ENCODE measurements at places on chromosomes 4 and X.
A peak's percentile ranks its signal among the peaks of the same experiment; 100 is the strongest.

DNA sequence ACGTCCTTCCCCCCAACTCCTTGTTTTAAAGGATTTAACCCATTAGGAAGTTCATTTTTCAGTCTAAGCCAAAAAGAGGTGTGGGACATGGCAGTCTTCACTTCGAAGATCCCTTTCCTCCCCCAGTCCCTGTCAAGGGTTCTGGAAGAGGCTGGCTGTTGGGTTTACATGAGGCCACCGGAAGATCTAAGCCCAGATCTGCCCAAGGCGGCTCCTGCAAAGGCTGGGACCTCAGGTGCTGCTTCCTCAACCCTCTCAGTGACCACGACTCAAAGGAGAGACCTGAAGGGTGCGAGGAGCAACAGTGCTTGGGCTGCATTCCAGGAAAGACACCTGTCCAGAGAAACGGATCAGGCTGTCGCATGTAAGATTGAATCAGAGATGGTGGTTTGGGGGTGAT, 23.5 kb upstream of the ETNPPL start:
- no peaks in the 10 kb centered on the region for H3K4me1 ChIP-seq
- H3K27me3 ChIP-seq: no peaks in the 10 kb centered on the region
- H3K27ac ChIP-seq: no peak overlapping the region
- H3K36me3 ChIP-seq: no peaks in the 10 kb centered on the region

GRCh38 chr4:54099748-54100574, at the start of gene GSX2:
Gene GSX2, plus strand, starts transcription at chr4:54100163. Its CDS starts 182 bp downstream, at chr4:54100345.
- H3K27me3 ChIP-seq: no peaks in the 10 kb centered on the region
- DNase-seq: no peak
- H3K27ac ChIP-seq: no peak within 1 kb of the TSS
- H3K36me3 ChIP-seq: no peaks in the 10 kb centered on the region
- peak within 1 kb of the TSS; percentile 71 for H3K4me3 ChIP-seq

- H3K36me3 ChIP-seq: no peaks in the 10 kb centered on the region
- H3K27me3 ChIP-seq: no peaks in the 10 kb centered on the region
- H3K27ac ChIP-seq: no peak overlapping the region
- H3K4me3 ChIP-seq: no peak overlapping the region
- no peaks in the 10 kb centered on the region for H3K4me1 ChIP-seq
- DNase-seq: no peak
Measured at GRCh38 chr4:2341261-2341841, 77.1 kb downstream of the ZFYVE28 start.

- H3K4me1 ChIP-seq: no peaks in the 10 kb centered on the region
- no peak for DNase-seq
- H3K27me3 ChIP-seq: no peaks in the 10 kb centered on the region
Measured at GRCh38 chr4:121784401-121784800, 16.7 kb upstream of the EXOSC9 start.

DNA sequence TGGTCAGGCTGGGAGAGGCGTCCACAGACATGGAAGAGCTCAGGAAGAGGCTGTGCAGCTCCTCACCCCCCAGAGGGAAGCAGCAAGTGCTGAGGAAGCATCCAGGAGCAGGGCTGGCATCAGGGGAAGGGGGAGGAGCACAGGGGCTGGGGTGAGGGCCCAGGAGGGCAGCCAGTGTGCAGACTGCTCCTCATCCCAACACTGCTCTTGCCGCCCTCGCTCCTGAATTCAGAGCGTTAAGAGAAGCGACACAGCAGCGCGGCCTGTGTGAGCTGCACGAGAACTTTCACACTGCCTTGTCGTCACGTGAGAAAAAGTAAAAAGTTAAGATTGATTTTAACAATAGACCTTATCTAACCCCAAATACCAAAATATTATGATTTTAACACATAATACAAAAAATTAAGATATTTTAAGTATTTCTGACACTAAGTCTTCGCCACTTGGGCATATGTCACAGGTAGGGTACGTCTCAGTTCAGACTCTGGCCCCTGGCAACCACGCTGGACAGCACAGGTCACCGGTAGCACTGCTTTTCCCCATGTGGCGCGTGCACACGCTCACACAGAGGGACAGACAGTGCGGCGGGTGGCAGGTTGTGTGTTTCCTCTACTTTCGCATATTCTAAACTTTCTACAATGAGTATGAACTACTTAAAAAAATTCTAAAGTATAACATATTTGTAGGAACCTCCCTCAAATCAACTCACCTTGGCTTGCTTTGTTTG, 19.7 kb downstream of the NOP14 start:
- DNase-seq: no peak
- H3K4me3 ChIP-seq: no peak overlapping the region
- no peak overlapping the region for H3K27ac ChIP-seq
- H3K27me3 ChIP-seq: no peaks in the 10 kb centered on the region
- peaks cover 86% of the 10 kb centered on the region for H3K36me3 ChIP-seq

DNA sequence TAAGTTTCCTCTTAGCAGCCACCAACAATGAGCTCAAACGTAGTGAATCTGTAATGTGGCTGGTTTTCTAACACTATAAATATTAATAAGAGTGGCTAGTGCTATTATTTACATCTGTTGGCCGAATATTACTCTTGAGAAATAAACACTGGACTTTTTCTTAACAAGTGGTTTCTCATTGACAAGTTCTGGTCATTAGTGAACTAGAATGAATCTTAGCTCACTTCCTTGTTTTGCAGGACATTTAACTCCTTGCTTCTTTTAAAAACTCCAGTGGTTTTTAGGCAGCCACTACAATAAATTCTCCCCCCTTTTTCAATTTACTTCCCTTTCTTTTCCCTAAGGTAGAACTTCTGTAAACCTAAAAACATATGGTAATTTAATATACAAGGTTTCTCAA, 177.2 kb downstream of the ARAP2 start:
- no peak overlapping the region for H3K27ac ChIP-seq
- H3K4me3 ChIP-seq: no peak overlapping the region
- no peaks in the 10 kb centered on the region for H3K36me3 ChIP-seq

DNA sequence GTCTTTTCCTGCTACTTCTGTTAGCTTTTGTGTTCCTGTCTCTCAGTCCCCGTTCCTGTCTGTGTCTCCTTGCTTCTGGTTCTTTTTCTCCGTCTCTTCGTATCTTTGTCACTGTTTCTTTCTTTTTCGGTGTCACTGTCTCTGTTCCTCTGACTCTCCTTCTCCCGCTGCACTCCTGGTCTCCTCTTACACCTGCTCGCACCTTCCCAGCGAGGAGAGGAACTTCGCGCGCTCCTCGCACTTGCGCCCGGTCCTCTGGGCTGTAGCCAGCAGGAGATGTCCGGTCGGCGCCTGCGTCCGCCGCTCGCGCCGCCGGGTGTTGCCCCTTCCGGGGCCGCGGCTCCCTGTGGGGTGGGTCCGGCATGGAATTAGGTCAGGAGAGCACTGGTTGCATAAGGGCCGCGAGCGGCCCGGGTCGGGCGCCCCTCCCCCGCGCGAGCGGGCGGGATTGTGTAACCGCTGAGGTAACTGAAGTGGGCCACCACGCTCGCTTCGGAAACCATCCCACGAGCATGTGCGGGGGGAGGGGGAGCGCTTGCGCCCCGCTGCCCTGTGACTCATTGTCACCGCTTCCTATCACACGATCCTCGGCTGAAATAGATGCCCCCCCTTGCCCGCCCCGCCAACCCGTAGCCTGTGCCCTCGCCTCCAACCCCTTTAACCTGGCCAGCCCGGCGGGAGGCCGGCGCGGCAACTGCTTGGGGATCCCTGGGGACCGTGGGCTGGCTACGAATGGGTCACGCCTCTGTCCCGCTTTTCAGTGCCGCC, 1.6 kb downstream of the LONRF3 start:
- H3K4me1 ChIP-seq: peaks cover 4% of the 10 kb centered on the region
- H3K36me3 ChIP-seq: no peaks in the 10 kb centered on the region
- peak; percentile 40 for DNase-seq
- peak overlapping the region; percentile 63 for H3K27ac ChIP-seq
- peak overlapping the region; percentile 84 for H3K4me3 ChIP-seq

DNA sequence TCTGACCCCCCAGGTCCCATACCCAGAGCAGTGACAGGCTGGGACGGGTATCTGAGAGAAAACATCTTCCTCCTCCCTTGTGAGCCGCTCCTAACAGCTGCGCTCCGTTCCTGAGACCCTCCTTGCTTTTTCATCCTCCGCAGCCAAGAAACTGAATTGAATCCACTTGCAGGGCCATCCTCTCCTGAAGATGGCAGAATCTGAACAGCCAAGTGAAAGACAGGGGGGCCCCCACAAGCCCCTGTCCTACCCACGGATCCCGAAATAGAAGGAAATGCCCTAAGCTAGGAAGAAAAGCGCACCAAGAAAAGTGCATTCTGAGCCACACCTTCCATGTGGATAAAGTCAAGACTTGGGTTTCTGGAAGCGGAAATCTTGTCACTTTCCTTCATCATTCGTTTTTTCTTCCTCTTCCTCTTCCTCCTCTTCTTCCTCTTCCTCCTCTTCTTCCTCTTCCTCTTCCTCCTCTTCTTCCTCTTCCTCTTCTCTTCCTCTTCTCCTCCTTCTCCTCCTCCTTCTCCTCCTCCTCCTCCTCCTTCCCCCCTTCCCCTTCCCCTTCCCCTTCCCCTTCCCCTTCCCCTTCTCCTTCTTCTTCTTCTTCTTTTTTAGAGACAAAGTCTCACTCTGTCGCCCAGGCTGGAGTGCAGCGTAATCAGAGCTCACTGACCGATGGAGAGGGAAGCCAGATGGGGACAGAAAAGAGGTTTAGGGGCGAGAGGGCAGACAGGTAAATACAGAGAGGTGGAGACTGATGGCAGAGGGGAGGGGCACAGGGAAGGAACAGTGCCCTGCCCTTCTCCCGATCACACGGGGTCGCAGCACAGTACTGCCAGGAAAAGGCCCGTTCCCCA, 86.0 kb upstream of the WWC2 start:
- H3K4me1 ChIP-seq: no peaks in the 10 kb centered on the region
- no peak overlapping the region for H3K4me3 ChIP-seq
- DNase-seq: no peak
- no peak overlapping the region for H3K27ac ChIP-seq
- no peaks in the 10 kb centered on the region for H3K27me3 ChIP-seq

DNA sequence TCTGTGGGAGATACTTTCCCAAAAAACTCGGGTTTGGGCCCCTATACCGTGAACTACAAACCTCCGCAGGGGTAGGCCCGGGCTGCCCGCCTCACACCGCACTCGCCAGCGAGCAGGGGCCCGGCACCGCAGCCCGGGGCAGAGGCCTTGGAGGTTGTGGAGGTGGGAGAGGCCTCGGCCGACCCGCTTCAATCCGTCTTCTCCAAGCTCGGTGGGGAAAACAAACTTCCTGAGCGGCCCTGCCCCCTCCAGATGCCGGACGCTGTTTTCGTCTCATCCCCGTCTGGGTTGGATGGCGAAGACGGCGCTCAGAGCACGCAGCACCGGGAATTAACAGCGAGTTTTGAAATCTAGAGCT, 442 bp upstream of the MCUB start:
- H3K27me3 ChIP-seq: no peaks in the 10 kb centered on the region
- peak overlapping the region; percentile 38 for H3K27ac ChIP-seq
- peaks cover 6% of the 10 kb centered on the region for H3K4me1 ChIP-seq
- no peak for DNase-seq
- H3K4me3 ChIP-seq: peak overlapping the region; percentile 90

DNA sequence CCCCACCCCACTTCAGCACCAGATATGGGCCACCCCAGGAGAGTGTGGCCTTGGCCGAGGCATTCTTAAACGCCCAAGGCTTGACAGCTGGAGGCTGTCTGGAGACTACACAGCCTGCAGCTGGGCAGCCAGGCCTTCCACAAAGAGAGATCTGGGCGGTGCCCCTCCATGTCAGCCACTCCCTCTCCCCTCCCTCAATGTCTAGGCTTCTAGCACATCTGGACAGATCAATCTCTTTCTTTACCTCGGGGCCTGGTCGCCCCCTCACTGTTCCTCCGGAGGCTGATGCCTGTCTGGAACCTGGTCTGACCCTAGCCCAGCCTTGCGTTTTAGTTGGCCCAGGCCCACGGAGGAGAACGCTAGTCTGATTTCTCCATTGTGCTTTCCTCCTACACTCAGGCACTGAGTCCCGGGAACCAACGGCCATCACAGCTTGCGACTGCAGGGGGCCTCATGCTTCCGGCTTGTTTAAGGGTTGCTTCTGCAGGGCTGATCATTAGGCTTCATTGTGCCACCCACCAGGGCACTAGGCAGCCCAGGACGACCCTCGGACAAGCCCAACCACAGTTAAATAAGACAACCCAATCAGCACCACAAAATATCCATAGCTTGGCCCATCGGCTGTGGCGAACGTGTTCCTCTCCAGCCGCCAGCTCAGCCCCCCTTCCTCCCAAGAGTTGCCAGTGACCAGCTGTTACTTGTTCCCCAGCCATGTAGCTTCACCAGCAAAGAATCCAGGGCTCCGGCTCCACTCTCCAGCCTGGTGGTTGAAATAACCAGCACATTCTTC, 200.6 kb downstream of the BCOR start:
- H3K4me3 ChIP-seq: peak overlapping the region; percentile 29
- no peaks in the 10 kb centered on the region for H3K27me3 ChIP-seq
- no peak overlapping the region for H3K27ac ChIP-seq
- no peaks in the 10 kb centered on the region for H3K36me3 ChIP-seq
- no peaks in the 10 kb centered on the region for H3K4me1 ChIP-seq

DNA sequence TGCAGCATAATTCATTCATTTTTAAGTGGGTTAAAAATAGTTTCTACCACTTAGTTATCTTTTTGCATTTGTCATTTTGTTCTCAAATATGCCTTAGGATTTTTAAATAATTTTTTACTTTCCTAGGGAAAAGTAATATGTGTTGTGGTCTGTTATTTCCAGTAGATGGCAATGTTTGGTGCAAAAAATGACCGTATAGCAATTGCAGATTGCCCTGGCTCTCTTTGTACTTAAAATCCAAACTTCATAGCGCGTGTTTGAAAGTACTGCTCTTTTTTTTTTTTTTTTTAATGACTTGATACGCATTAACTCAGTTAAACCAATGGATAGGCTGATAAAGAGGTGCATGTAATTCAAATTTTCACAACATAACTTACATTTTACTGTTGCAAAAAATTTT, 74.4 kb upstream of the RBMX start:
- H3K36me3 ChIP-seq: no peaks in the 10 kb centered on the region
- DNase-seq: no peak
- no peaks in the 10 kb centered on the region for H3K27me3 ChIP-seq
- H3K4me1 ChIP-seq: no peaks in the 10 kb centered on the region
- H3K27ac ChIP-seq: no peak overlapping the region
- H3K4me3 ChIP-seq: no peak overlapping the region

- H3K27me3 ChIP-seq: no peaks in the 10 kb centered on the region
- no peak overlapping the region for H3K27ac ChIP-seq
- DNase-seq: no peak
- no peaks in the 10 kb centered on the region for H3K4me1 ChIP-seq
- no peaks in the 10 kb centered on the region for H3K36me3 ChIP-seq
- H3K4me3 ChIP-seq: no peak overlapping the region
Measured at GRCh38 chr4:83207497-83208101, 77.0 kb downstream of the COQ2 start.

DNA sequence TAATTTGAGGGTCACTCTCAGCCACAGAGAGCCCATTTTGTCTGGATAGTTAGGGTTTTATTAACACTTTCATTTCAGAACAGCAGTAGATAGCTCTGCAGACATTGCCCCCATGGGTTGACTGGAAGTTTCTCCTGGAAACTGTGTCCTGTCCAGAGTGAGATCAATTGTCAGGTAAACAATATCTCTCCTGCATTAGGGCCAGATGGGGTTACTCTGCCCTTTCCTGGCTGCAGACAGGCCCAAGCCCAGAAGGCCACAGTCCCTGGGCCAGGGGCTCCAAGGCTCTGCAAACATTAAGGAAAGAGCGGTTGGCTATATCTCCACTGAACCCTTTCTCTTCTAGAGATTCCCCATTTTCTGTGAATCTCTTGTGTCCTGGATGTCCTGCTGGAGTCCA, 436.8 kb upstream of the PRKX start:
- no peaks in the 10 kb centered on the region for H3K4me1 ChIP-seq
- no peak overlapping the region for H3K4me3 ChIP-seq
- H3K27me3 ChIP-seq: no peaks in the 10 kb centered on the region
- H3K36me3 ChIP-seq: no peaks in the 10 kb centered on the region
